ENCODE measurements at places on chromosomes 4 and X.

DNA sequence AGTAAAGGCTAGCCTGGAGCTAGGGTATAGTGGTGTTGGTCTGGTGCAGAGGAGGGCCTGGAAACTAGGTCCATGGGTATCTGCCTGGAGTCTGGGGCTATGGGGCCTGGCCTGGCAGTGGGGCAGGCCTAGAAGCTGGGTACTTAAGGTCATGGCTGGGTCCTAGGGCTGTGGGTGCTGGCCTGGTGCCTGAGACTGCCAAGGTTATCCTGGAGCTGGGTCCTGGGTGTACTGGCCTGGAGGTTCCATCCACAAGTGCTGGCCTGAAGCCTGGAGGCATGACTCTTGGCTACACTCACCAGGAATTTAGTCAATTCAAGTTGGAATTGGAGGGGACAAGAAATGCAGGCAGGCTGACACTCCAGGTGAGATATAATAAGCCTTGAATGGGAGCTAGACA lies 108.4 kb upstream of the ZCCHC13 start:
- DNase-seq, result no peak

GRCh38 chrX:75181721-75182120 lies 25.6 kb upstream of the ABCB7 start:
- DNase-seq, result no peak

DNA sequence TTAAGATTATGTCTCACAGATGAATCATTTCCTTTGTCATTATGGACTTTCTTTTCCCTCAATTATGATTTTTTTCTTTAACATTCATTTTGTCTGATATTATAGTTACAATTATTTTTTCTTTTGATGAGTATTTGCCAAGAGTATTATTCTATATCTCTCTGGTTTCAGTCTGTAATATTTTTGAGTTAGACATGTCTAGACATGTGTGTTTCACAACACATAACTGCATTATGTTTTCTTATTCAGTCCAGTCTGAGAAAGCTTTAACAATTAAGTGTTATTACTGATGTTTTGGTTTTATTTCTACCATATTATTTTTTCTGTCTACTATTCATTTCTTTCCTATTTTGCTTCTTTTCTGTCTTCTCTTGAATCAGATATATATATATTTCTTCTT lies 108.3 kb upstream of the MID1IP1 start:
- DNase-seq, result no peak

- DNase-seq, result no peak
Measured at GRCh38 chrX:151675121-151675746, 20.0 kb upstream of the PRRG3 start.

DNA sequence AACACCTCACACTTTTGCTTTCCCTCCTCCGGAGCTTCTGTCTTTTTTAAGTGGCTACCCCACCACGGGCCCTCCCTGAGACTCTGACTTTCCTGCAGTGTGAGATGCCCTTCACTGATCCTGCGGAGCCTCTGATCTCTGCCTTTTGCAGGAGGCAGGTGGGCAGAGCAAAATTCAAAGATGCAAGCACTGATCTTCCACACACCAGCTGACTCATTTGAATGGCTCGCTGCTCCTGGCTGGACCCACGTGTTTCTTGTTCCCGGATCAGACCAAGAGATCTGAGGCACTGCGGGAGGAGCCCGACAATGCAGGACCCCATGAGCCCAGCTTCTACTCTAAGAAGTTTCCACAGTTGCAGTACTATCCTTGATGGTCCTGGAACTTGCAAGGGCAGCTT lies 1607.9 kb upstream of the TENM3 start:
- no peak for DNase-seq

DNA sequence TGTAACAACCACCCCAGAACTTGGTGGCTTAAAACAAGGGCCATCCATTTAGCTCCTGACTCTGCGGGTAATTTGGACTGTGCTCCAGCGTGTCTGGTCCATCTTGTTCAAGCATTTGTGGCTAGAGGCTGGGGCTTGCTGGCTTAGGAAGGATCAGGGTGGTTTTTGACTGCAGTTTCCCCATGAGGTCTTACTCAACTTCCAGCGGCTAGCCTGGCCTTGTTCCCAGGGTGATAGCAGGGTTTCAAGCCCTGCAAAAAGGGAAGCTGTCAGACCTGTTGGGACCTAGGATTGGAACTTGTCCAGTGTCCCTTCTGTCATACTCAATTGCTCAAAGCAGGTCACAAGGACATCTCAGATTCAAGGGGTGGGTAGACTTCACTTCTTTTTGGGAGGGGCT lies 205.9 kb downstream of the STIM2 start:
- no peak for DNase-seq

GRCh38 chr4:39893693-39894072 lies 84.0 kb downstream of the PDS5A start:
- DNase-seq, result no peak

- DNase-seq, result peak; percentile 65
Measured at GRCh38 chrX:1387141-1387776, 4.7 kb downstream of the SLC25A6 start.

- no peak for DNase-seq
Measured at GRCh38 chr4:121824171-121824527, 466 bp upstream of the CCNA2 start.

DNA sequence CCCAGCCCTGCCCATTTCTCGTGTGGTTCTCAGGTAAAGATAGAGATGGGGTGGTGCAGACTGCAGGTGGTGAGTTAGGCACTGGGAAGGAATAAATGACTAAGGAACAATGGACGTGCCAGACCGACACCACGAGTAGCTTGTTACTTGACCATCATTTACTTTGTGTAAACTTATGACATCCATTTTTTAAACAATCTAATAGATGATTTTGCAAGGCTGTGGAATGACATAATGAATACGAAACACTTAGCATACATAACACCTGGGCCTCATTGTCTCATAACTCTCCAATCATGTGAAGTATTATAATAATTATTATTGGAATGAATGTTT lies 137.3 kb upstream of the CPEB2 start:
- no peak for DNase-seq

- no peak for DNase-seq
Measured at GRCh38 chrX:9163214-9163709, 129.3 kb upstream of the FAM9B start.

DNA sequence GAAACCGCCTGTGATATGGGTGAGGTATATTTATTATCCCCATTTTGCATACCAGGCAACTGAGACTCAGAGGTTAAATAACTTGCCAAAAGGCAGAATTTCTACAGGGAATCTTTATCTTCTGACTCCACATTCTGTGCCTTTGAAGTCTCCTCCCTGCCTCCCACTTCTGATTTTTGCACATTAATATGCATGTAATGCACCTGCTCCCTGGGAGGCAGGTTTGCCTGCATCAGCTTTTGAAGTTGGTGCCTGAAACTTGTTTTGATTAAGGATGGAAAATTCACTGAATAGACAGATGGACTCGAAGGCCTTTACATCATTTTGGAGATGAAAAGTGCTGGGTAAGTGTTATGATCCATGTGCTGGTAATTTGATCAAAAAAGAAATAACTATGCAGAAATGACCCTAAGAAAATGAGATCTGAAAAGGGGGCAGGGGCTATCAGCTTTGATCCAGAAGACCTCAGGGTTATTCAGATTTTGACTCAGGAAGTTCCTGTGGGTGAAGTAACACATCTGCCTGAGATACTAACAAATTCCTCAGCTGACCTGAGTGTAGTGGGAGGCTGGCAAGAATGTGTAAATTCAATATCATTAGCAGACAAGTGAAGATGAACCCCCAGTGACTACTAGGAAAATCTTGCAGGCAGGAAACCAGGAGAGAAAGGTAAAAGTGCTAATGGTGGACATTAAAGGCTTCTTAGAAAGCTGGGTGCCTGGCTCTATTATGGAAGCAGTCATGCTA lies 167.5 kb upstream of the BOD1L1 start:
- DNase-seq, result no peak

GRCh38 chr4:158422546-158422945 lies 99.1 kb upstream of the RXFP1 start:
- no peak for DNase-seq

GRCh38 chrX:71504346-71504745 lies 28.6 kb upstream of the OGT start:
- DNase-seq, result no peak

GRCh38 chrX:32185160-32185559 lies 1026.2 kb downstream of the DMD start:
- DNase-seq, result no peak

DNA sequence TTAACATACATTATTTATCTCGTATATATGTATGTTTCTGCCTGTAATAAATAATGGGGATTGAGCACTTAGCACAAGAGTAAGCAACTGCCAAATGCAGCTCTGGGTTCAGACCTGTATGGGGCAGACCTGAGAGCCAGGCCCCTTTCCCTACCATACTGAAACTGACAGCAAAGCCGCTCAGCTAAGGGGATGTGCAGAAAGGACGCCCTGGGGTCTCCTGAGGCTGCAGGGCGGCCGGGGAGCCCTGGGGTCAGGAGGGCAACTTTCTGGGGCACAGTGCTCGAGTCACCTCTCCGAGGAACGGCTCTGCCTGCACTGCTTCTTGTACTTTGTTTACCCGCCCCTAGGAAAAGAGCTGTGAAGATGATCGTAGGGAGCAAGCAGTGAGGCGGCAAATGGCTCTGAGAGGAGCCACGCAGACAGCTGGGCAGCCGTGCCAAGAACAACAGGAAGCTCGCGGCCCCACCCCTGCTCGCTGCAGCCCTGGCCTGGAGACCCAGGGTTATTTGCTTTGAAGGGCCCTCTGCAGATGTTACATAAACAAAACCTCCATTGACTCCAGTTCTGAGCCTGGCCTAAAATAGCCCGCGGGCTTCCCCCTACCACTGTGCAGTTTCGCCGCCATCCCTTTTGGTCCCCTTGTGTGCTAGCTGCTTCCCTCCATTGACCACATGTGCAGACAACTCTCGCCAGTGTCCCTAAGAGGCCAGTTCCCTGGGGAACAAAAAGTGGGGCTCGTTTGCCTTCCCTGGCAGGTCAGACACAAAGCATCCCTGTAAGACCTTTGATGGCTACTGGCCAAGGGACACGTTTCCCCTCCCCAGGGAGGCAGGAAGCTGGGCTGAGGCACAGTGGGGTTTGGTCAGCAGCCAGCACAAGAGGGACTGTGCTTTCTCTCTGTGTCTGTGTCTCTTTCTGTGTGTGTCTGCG lies 111.3 kb upstream of the LNX1 start:
- peak; percentile 89 for DNase-seq

GRCh38 chr4:133550436-133550835 lies 401.3 kb downstream of the PCDH10 start:
- DNase-seq, result no peak

GRCh38 chr4:95889662-95890061 lies 49.8 kb downstream of the PDHA2 start:
- DNase-seq, result no peak

GRCh38 chr4:121448231-121448630 lies 67.4 kb upstream of the QRFPR start:
- no peak for DNase-seq

GRCh38 chr4:166277401-166277800 lies 404.4 kb downstream of the TLL1 start:
- DNase-seq, result no peak

- DNase-seq, result no peak
Measured at GRCh38 chrX:149527705-149528104, 13.1 kb upstream of the EOLA1 start.

DNA sequence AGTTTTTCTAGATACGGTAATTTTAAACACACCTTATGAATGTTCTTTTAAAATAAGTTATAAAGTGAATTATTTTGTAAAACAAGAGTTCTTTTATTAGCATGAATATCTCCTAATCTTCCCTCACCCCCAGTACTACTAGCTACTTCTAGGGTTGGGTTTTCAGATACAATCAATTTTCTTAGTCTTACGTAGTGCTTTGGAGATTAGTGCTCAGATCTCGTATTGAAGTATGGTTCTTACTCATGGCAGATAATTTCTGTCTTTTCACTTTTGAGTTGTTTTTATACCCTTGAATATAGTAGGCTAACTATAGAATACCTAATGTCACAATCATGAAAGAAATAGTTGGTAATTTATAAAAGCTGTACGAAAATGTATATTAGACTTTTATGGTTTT lies 43.2 kb downstream of the CDKL5 start:
- no peak for DNase-seq

DNA sequence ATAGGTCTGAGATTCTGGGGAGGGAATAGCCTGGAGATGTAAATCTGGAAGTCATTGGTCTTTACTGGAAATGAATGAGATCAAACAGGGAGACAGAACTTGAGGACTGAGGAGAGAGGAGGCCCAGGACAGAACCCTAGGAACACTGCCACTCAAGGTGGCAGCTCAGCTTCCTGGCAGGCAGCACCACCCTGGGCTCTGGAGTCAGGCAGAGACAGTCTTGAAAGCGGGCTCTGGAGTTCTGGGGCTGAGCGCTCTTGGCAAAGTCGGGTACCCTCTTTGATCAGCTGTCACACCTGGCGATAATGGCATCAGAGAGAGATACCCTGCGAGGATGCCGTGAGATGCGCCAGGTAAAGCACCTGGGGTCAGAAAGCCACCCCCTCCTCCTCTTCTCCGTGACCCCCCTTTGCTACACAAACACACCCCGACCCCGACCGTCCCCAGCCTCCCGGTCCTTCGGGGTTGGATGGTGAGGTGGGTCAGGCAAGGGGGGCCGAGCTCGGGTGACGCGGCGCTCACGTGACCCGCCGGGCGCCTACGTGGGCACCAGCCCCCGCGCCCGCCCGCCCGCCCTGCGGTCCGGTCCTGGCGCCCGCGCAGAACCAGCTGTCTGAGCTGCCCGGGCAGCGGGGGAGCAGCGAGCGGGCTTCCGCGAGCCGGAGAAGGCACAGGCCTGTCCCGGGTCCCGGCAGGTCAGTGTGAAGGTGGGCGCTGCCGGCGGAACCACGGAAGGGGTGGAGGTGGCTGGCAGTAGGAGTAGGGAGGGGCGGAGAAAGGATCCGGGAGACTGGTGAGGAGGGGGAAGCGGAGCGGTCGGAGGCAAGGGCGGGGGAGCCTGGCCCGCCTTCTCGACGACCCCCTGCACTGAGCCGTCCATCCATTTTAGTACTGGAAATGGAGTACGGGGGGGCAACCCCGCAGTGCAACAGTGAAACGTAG lies at the start of gene TCEAL3:
TCEAL3 (plus strand) TSS at position 600 of the 942 bp plus-strand sequence. CDS start 1,102 bp downstream, outside the sequence.
- peak; percentile 82 for DNase-seq

GRCh38 chrX:70411475-70411874 lies 11.6 kb upstream of the GDPD2 start:
- DNase-seq, result no peak

DNA sequence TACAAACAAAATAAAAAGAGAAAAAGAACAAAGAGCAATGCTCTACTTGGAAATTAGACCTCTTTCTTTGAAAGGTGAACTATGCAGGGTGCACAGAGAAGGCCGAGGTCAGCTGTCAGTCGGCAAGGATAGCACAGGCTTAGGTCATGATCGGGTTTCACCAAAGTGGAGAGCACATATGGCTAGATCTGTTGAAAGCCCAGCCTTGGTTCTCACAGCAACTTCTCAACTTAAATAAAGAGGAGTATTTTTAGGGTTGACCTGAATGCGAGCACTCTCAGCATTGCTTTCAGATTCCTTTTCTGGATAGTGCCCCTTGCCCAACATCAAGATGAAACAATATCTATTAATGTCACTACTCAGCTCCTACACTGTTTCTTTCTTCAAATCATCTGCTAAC lies 122.9 kb upstream of the GPC4 start:
- no peak for DNase-seq

DNA sequence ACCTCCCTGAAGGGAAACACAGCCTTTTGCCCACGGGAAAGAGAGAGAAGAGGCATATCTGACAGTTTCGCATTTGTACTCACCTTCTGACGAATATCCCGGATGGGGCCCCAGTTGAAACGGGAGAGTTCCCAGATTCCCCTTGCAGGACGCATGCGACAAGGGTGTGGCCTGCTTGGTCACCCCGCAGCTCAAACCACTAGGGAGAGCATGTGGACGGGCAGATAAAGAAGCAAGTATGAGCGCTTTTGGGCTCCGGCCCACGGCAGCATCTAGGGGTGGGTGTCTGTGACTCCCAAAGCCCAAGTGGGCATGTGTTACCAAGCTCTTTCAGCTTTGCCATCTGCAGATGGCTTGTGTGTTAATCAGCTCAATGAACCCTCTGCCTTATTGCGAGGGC lies 70.1 kb upstream of the MED14 start:
- no peak for DNase-seq
